ENCODE measurements at places on chromosomes 12 and 14. TPM values are rescaled to one million over a fixed set of nuclear protein-coding genes. Genes with fewer than 3 reads are reported as not detected.

DNA sequence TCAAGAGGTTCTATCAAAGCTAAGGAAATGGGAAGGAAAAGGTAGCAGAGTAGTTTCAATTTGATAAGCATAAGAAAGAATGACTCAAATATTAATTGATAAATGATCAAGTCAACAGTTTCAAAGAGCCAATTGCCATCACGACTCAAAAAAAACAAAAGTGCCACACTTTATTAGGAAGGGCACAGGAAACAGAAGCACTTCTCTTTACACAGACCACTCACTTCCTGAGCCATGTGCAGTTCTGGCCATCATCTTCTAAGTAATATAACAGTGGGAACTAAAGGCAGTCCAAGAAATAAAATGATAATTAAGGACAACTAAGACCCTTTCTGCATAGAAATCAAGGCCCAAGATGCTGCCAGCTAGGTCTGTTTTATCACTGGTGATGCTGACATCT lies 13.2 kb downstream of the TM7SF3 start:
- no peak for DNase-seq

- DNase-seq: no peak
These were observed 11.8 kb upstream of the OR6S1 start for GRCh38 chr14:20652996-20653975.

DNA sequence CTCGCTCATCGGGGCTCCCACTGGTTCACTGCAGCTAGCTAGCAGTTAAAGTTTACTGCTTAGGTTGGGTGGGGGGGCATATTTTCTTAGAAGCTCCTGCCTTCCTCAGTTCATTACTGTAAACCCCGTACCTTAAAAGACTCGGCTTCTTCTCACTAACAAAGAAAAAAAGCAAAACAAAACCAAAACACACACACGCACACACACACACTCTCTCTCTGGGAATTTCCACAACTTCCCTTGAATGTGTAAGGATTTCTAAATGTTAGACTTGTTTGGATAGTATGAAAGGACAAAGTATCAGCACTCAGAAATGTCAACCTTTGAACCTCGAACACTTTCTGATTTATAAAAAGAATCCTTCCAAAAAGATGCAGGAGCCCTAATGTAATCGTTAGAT lies 927 bp downstream of the PTHLH start:
- no peak for DNase-seq

GRCh38 chr14:102252834-102253801 lies 51.8 kb downstream of the MOK start:
- no peak for DNase-seq

- no peak for DNase-seq
These were observed 64.4 kb upstream of the BTG1 start for GRCh38 chr12:92210071-92210470.

DNA sequence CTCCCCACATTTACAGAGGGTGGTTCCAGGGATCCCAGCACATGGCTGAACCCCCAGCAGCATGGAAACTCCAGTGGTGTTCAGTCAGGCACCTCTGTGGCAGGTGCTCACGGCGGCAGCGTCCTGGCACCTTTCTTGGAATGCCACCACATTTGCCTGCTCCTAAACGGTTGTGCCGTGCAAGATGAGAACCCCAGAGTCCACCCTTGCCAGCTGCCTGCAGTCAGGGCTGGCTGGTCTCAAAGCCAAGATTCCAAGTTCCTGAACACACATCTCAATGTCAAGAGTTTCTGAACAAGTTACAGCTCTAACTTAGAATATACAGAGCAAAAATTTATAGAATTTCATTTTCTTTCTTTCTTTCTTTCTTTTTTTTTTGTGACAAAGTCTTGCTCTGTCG lies 38.7 kb downstream of the DDX51 start:
- no peak for DNase-seq

DNA sequence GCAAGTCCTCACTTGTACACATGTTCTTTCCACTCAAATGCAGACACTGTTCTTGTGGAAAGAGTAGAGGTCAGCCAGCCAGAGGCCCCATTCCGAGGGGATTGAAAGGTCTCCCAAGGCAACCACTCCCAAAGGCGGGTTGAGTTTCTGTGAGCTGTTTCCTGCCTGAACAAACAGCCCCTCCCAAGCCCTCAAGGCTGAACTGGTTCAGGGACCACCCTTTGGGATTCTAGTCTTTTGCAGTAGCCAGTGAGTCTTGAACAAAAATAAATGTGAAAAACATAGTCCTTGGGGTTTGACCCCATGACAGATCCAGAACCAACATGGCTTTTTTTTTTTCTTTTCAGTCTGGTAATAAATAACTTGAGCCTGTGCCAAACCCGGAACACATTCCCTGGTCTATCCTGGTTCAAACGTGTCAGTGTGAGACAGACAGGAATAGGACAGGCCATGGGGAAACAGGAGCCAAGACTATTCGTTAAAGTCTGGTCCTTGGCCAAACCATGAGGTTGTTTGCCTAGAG lies 17.6 kb upstream of the STK38L start:
- no peak for DNase-seq

DNA sequence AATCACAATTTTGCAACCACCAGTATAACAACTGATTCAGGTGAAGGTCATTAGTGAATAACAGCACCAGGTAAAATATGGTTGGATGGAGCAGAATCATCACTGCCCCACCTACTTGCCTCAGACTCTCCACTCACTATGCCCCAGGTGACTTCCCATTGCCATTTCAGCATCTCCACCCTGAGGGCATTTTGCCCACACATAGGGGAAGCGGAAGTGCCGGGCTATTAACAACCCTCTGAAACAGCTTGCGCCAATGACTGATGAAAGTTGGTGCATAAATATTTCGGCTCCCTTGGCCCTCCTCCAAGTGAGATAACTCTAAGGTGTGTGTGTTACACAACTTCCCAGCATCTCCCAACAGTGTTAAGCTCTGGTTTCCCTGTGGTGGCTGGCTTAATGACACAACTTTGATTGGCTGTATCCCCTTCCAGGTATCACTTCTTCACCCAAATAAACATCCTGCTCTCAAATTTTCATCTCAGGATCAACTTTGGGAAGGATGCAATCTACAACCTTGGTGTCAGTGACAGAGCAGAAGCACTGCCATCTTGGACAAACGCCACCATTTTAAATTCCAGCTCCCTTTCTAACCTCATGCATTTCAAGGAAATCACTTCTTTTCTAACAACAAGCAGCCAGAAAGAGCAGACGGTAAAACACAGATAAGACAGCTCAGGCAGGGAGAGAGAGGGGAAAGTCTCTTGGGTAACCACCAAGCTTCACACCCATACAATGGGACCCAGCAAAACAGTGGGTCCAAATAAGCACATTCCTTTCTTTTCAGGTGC lies 73.6 kb upstream of the PPP2R5C start:
- DNase-seq: no peak

GRCh38 chr14:56774503-56774902 lies 35.8 kb downstream of the OTX2 start:
- DNase-seq: no peak

GRCh38 chr12:130214686-130215395 lies 52.6 kb downstream of the FZD10 start:
- no peak for DNase-seq

- DNase-seq: no peak
These were observed 101.0 kb downstream of the LRIG3 start for GRCh38 chr12:58819345-58819744.

DNA sequence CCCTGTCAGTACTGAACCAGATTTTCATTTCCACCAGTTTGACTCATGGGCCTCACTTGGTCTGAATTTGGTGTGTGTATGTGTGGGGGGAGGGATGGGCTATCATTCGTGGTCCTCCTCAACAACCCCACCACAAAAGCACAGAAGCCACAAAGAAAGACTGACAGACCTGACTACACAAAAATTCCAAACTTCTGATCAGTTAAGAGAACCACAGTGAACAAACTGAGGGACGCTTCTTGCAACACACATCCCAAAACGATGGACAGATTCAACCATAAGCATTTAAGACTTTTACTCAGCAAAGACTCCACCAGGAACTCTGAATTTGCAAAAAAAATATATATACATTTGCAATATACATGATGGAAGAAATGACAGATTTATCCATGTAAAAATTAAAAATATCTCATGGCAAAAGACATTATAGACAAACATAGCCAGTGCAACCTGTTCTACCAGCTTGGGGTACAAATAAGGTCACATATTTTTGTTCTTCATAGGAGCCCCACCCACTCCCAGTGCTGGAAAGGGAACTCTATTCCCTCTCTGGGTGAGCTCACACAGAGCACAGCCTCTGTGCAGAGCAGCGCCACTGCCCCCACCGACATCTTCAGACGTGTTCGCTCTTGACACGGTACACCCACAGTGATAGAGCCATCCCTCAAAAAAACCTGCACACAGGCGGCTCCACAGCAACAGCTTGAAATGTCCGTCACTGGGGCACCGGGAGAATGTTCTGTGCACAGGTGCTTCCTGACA lies 49.7 kb downstream of the JAG2 start:
- DNase-seq: no peak

DNA sequence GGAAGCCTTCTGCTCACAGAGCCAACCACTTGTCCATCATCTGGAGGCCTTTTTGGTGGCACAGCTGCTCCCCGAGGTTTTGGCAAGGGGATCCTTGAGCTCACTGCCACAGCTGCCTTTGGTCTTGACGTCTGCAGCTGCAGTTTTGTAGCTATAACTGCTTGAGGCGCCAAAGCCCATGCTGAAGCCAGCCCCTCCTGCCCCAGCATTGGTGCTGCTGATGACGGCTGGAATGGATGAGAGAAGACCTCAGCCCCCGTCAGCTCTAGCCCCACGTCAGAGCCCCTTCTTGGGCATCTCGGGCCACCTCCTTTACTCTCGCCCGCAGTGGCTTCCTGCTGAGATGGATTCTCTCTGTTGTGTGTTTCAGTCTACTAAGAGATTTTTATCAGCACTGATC lies 12.3 kb upstream of the KRT74 start:
- no peak for DNase-seq

GRCh38 chr12:111105294-111105693 lies 184.9 kb upstream of the MYL2 start:
- no peak for DNase-seq

GRCh38 chr12:3134126-3134525 lies 56.9 kb downstream of the TSPAN9 start:
- DNase-seq: no peak

DNA sequence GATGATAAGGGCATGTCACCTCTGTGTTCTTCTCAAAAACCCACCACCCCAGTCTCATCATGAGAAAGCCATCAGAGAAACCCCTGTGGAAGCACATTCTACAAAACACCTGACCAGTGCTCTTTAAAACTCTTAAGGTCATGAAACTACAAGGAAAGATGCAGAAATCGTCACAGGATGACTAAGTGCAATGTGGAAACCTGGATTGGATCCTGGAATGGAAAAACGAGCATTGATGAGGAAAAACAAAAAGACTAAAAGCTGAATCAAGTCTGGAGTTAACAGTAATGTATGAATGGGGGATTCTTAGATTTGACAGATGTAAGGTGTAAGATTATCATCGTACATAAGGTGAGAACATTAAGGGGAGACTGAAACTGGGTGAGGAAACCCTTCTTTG lies 211.0 kb downstream of the TBX5 start:
- no peak for DNase-seq

DNA sequence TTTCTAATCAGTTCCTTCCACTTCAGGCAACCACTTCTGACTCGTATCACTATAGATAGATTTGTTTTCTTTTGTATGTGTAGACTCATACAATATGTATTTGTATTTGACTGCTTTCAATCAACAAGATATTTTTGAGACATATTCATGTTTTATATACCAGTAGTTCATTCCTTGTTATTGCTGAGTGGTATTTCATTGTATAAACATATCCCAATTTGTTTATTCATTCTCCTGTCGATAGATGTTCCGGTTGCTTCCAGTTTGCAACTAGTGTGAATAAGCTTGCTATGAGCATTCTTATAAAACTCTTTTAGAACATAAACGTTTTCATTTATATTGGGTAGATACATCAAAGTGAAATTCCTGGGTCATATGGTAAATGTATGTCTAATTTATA lies 119.2 kb downstream of the FIGNL2 start:
- DNase-seq: no peak

DNA sequence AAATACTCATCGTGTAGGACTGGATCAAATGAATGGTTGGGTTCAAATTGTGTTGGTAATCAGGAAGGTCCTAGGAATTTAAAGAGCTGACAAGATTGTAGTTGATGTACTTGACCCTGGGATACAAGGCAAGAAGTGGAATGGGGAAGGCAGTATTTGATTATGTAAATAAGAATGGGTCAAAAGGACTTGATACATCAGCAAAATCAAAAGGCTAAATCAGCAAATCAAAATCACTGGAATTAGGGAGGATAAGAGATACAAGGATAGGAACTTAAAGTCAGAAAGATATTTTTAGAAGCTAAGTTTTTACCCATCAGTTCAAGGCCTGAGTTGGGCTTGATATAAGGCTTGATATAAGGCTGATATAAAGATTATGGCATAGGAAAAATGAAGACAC lies 65.8 kb downstream of the VEZT start:
- DNase-seq: no peak

GRCh38 chr14:105138021-105138541 lies 30.5 kb downstream of the JAG2 start:
- DNase-seq: no peak

- DNase-seq: no peak
These were observed 66.1 kb upstream of the BCAT1 start for GRCh38 chr12:25014961-25015360.

DNA sequence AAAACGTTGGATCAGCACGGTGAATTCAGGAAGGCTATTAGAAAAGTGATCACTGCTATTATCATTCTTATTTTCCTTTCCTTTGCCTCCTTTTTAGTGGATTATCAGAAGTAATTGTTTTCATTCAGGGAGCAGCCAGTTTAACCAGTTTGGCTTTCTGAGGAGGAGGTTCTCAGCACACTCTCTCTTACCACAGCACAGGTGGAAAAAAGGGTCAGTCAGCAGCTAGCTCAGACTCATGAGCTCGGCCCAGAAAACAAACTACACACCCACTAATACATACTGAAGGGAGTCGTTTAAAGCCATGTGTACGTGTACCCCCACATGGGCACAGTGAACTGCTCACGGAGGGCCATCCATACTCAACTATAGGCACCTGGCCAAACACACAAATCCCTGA lies 23.2 kb upstream of the MAGOHB start:
- DNase-seq: no peak

ASPG gene
- 0.12 TPM for polyA plus RNA-seq

CLEC2B gene
- polyA plus RNA-seq: 0.27 TPM

VDR gene
- polyA plus RNA-seq: 23.3 TPM

KLRD1 gene
- polyA plus RNA-seq: 0.13 TPM

HAL gene
- 0.12 TPM for polyA plus RNA-seq

PPP1R36 gene
- polyA plus RNA-seq: 0.67 TPM

CCDC184 gene
- polyA plus RNA-seq: 0.38 TPM

DHH gene
- not detected for polyA plus RNA-seq

ADCY4 gene
- 4.1 TPM for polyA plus RNA-seq

C12orf50 gene
- not detected for polyA plus RNA-seq

ACVR1B gene
- polyA plus RNA-seq: 12.6 TPM

SLCO1C1 gene
- not detected for polyA plus RNA-seq

SLC2A14 gene
- polyA plus RNA-seq: not detected

RNFT2 gene
- polyA plus RNA-seq: 1.2 TPM

MUCL1 gene
- not detected for polyA plus RNA-seq

TSPAN9 gene
- 67.0 TPM for polyA plus RNA-seq

All from BJ (cell line).